ENCODE measurements at places on chromosomes 6 and 20. TPM values are rescaled to one million over a fixed set of nuclear protein-coding genes. Genes with fewer than 3 reads are reported as not detected.

DNA sequence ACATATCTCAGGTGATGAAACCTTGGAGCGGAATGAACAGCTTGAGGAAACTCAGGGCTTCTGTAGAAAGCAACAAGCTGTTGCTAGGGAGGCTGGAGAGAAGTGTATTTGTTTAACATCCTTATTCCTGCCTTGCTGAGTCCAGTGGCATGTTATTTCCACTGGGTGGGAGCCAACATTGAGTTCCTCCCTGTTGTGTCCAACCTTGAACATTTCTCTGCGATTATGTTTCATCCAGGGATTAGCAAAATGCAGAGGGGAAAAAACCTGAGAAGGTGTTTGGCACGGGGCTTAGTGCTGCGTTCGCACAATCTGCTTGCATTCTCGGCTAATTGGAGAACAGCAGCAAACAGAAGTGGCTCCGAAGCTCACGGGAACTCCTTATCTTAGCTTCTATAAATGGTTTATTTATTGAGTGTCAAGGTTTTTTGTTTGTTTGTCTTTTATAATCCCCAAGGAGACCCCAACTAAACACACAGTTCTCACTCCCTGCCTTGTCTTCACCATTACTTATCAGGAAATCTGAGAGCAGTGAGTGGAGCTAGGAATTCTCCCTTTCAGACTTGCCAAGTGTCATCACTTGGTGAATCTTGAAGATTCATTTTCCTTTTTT, 412.8 kb downstream of the CDC5L start:
- no peaks in the 10 kb centered on the region for H3K36me3 ChIP-seq
- DNase-seq = no peak
- no peak overlapping the region for H3K27ac ChIP-seq
- H3K4me1 ChIP-seq = no peaks in the 10 kb centered on the region
- no peak overlapping the region for H3K4me3 ChIP-seq

GRCh38 chr6:28693751-28694443, 168.2 kb downstream of the GPX5 start:
- no peak for DNase-seq
- H3K27me3 ChIP-seq = no peaks in the 10 kb centered on the region
- peak overlapping the region; percentile 67 for H3K27ac ChIP-seq

DNA sequence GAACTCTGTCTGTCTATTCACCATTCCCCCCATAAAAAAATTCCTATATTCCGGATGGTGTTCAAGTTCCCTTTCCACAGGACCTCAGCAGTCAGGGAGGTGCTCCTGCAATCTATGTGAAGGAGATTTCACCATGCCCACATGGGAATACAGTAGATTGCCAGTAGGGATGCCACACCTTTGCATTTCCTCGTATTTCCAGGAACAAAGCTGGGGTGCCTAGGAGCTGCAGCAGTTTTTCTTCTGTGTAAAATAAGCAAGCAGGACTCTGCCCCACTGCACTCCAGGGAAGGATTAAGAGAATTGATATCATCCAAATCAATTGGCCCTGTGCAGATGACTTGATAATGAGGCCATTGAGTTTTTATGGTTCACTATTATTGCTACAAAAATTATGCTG, 7.4 kb upstream of the KIF16B start:
- no peak overlapping the region for H3K27ac ChIP-seq
- no peaks in the 10 kb centered on the region for H3K36me3 ChIP-seq
- no peaks in the 10 kb centered on the region for H3K4me1 ChIP-seq
- no peaks in the 10 kb centered on the region for H3K27me3 ChIP-seq
- no peak overlapping the region for H3K4me3 ChIP-seq

GRCh38 chr6:155455766-155456165, at the start of gene NOX3:
NOX3 (minus strand) TSS chr6:155455839; CDS start chr6:155455800, 39 bp downstream.
- no peak within 1 kb of the TSS for H3K4me3 ChIP-seq
- no peaks in the 10 kb centered on the region for H3K27me3 ChIP-seq
- H3K36me3 ChIP-seq = no peaks in the 10 kb centered on the region
- no peak for DNase-seq

NMBR gene
- not detected for total RNA-seq

GRCh38 chr6:125219361-125219895, 65.9 kb downstream of the TPD52L1 start:
- H3K4me1 ChIP-seq = peaks cover 7% of the 10 kb centered on the region
- H3K36me3 ChIP-seq = no peaks in the 10 kb centered on the region
- no peak overlapping the region for H3K27ac ChIP-seq
- H3K4me3 ChIP-seq = no peak overlapping the region
- no peaks in the 10 kb centered on the region for H3K27me3 ChIP-seq

DNA sequence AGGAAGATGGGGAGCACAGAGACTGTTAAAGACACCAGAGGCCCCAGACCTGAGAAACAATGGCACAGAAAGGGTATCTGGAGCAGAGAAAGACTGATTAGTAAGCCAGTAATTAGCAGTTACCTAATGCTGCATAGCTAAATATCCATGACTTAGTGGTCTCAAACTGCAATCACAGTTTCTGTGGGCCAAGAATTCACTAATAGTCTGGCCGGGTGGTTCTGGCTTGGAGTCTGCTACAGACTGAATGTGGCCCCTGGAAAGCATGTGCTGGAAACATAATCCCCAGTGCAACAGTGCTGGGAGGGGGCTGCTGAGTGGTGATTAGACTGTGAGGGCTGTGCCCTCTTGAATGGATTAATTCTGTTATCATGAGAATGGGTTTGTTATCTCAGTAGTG, 54.1 kb upstream of the VSX1 start:
- no peaks in the 10 kb centered on the region for H3K4me1 ChIP-seq
- H3K27me3 ChIP-seq = no peaks in the 10 kb centered on the region
- no peak overlapping the region for H3K27ac ChIP-seq
- no peaks in the 10 kb centered on the region for H3K36me3 ChIP-seq
- H3K4me3 ChIP-seq = no peak overlapping the region
- DNase-seq = no peak

GSTA4 gene
- 36.7 TPM for total RNA-seq

DNA sequence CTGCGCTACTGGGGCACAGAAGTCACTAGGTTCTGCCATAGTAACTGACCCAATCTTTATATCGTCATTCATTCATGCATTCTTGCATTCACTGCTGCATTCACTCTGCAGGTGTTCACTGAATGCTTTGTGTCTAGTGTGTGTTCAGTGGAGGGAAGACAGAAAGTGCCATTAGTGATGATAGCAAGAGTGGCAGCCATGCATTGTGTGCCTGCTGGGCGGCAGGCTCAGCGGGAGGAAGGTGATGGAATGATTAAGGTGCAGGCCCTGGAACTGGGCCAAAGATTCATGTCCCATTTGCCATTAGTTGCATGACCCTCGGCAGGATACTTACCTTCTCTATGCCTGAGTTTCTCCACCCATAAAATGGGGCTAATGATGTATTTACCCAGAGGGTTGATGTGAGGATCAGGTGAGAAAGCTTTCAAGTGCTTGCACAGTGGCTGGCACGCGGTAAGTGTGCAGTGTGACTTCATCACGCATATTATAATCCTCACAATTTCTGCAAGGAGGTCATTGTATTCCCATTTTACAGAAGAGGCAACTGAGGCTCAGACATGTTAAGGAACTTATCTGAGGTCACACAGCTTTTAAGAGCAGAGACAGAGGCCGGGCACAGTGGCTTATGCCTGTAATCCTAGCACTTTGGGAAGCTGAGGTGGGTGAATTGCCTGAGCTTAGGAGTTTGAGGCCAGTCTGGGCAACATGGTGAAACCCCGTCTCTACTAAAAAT, 40.1 kb downstream of the ITPR3 start:
- H3K4me1 ChIP-seq = no peaks in the 10 kb centered on the region
- no peak for DNase-seq
- no peaks in the 10 kb centered on the region for H3K27me3 ChIP-seq
- no peaks in the 10 kb centered on the region for H3K36me3 ChIP-seq

COL11A2 gene
- 0.95 TPM for total RNA-seq

DNA sequence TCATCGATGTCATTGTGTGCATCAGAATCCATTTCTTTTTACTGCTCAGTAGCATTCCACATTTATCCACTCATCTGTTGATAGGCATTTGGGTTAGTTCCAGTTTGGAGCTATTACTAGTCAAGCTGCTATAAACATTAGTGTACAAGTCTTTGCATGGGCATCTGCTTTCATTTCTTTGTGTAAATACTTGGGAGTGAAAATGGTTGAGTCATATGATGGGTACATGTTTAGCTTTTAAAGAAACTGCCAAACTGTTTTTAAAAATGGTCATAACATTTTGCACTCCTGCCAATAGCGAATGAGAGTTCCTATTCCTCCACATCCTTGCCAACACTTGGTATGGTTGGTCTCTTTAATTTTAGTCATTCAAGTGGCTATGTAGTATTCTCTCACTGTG, 21.2 kb upstream of the SLC22A2 start:
- no peaks in the 10 kb centered on the region for H3K36me3 ChIP-seq
- H3K4me1 ChIP-seq = no peaks in the 10 kb centered on the region
- H3K4me3 ChIP-seq = no peak overlapping the region
- no peak overlapping the region for H3K27ac ChIP-seq
- H3K27me3 ChIP-seq = no peaks in the 10 kb centered on the region

DNA sequence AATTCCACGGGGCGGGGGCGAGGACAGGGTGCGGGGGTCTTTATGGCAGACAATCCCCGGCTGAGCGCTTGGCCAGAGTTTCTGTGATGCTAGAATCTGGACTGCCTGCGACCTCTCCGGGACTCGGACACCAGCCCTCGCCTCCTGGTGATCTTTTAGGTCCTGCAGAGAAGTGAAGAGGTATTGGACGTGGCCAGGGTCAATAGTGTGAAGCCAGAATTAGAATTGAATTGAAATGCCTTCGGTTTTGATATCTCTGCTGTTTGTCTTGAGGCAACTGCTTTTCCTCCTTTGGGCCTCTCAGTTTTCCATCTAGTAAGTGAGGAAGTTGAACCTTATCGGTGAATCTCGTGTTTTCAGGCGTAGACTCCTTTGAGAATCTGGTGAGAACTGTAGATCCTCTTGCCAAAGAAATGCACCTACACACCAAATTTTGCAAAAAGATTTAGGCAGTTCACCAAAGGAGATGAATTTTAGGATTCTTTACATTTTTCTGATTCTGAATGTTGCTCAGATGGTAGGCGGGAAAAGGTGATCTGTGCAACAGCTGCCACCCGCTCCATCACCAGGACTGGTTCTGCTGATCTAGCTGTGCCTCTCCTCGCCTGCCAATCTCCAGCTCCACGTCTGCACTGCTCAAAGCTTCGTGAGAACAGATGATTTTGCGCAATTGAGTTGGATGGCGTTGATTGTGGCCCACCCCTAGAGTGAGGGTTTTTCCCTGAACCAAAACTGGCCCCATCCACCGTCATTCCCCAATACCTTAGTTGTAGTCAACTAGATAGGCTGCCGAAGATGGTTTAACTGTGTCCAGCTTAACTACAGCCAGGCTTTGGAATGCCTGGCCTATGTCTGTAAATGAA, 837 bp upstream of the OSER1 start:
- no peaks in the 10 kb centered on the region for H3K36me3 ChIP-seq
- H3K27me3 ChIP-seq = no peaks in the 10 kb centered on the region
- no peak for DNase-seq
- H3K4me1 ChIP-seq = peaks cover 1% of the 10 kb centered on the region

DNA sequence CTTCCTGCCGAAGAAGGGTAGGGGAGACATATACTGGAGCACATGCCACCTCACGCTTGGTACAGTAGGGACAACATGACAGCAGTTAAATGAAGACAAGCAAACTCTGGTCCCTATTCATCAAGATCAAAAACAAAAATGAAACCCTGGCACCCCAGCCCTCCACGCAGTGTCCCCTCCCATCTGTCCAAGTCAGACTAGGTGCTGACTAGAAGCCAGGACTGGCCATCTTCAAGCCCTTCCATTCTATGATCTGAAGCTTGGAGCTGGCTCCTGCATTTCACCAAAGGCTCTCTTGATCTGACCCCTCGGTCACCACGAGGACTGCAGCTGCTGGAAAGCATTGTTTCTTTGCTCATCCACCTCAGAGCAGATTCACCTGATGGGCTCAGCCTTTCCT, 158.9 kb upstream of the GGTLC1 start:
- H3K36me3 ChIP-seq = no peaks in the 10 kb centered on the region
- no peaks in the 10 kb centered on the region for H3K4me1 ChIP-seq
- no peak for DNase-seq
- no peak overlapping the region for H3K27ac ChIP-seq
- H3K4me3 ChIP-seq = no peak overlapping the region
- H3K27me3 ChIP-seq = no peaks in the 10 kb centered on the region

MACROD2 gene
- total RNA-seq = 4.9 TPM

DNA sequence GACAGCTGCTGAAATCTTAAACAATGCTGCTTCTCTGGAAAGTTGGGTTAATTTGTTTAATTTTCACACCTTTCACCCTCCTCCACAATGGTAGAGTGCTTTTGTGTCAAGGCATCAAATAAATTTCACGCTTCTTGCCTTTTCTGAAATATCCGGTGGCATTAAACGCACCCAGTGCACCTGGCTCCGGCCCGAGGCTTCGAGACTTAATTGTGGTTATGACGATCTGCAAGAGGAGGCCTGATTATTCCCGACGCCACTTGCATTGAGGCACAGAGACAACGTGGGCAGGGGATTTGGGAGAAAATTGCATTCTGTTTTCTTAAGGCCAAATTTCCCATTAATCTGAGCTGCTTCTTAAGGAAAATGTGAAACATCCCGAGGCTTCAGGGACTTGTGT, 152.2 kb downstream of the CDH4 start:
- H3K4me1 ChIP-seq = no peaks in the 10 kb centered on the region
- no peaks in the 10 kb centered on the region for H3K27me3 ChIP-seq
- H3K4me3 ChIP-seq = no peak overlapping the region
- DNase-seq = no peak

DNA sequence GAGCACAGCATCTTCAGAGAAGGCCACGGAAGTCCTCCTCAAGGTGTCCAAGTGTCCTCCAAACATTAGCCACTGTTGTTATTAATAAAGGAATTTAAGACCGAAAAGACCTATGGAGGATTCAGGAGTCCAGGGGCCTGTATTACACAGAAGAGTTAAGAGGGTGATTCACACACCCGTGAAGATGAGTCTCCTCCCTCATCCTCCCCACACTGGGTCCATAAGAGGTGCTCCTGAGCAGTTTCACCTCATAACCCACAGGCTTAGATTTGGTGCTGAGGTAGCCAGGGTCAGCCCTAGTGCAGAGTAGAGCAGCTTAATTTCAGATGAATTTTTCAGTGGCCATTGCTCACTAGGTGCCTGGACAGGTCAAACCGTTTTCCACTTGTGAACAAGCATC, 65.3 kb downstream of the PRR18 start:
- no peak overlapping the region for H3K4me3 ChIP-seq
- H3K36me3 ChIP-seq = no peaks in the 10 kb centered on the region
- no peaks in the 10 kb centered on the region for H3K4me1 ChIP-seq
- no peak for DNase-seq
- no peaks in the 10 kb centered on the region for H3K27me3 ChIP-seq

- H3K4me3 ChIP-seq = no peak within 1 kb of the TSS
- H3K27me3 ChIP-seq = no peaks in the 10 kb centered on the region
- DNase-seq = no peak
- H3K27ac ChIP-seq = no peak within 1 kb of the TSS
- H3K4me1 ChIP-seq = no peaks in the 10 kb centered on the region
These were observed at the start of gene PDYN for GRCh38 chr20:1993986-1994385. PDYN (minus strand) TSS chr20:1994058; CDS start chr20:1983084, 10,974 bp downstream.

GRCh38 chr20:46580613-46581205, 30.3 kb upstream of the OCSTAMP start:
- H3K4me3 ChIP-seq = no peak overlapping the region
- no peaks in the 10 kb centered on the region for H3K27me3 ChIP-seq
- H3K27ac ChIP-seq = no peak overlapping the region
- no peaks in the 10 kb centered on the region for H3K36me3 ChIP-seq
- no peaks in the 10 kb centered on the region for H3K4me1 ChIP-seq

KLC4 gene
- 21.1 TPM for total RNA-seq
